ENCODE measurements at places on chromosomes 6 and 20. TPM values are rescaled to one million over a fixed set of nuclear protein-coding genes. Genes with fewer than 3 reads are reported as not detected.

Gene WFDC13
- polyA plus RNA-seq: not detected

Gene BPIFA1
- polyA plus RNA-seq: not detected

Gene PLA2G7
- polyA plus RNA-seq: 0.05 TPM

Gene C6orf58
- polyA plus RNA-seq: not detected

Gene CDSN
- polyA plus RNA-seq: not detected

Gene MAP7
- polyA plus RNA-seq: 0.20 TPM

- no peak for DNase-seq
Observed at GRCh38 chr6:21869085-21869771, 275.7 kb downstream of the SOX4 start.

DNA sequence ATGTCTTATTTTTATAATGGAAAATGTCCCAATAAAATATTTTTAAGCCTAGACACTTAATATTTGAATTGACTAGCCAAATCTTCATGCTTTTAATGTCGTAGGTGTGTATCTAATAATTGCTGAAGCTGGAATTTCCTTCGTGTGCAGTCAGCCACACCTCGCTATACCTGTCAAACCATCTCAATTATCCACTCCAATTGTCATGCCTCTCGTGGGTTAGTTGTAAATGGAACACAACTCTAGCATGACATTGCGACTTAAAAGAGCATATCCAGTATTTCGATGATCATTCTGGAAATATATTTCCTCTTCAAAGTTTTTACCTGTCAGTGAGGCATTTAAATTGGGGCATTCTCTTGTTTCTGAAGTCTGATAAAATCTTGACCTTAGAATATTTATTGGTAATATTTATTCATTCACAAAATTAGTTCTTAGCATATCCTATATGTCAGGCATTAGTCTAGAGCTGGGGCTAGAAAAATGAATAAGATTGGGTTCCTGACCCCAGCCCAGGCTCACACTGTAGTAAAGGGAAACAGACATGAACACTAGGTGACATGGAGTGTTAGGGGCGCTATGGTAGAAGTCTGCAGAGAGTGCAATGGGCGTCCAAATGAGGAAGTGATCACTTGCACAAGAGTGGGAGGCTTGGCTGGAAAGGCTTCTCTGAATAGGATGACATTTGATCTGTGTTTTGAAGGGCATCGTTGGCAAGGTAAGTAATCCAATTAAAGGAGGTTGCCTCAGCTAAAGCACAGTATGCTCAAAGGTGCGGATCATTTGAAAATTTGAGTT is 11.0 kb upstream of the CFAP206 start:
- DNase-seq: no peak

DNA sequence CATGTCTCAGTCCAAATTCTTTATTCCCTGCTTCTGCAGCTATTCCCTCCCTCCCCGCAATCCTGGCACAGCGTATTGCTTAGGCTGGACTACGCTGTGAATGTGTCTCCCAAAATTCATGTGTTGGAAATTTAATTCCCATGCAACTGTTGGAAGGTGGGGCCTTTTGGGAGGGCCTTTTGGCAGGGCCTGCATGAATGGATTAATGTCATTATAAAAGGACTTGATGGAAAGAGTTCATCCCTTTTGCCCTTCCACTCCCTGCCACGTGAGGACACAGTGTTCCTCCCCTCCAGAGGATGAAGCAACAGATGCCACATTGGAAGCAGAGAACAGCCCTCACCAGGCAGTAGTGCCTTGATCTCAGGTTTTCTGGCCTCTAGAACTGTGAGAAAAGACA is 20.4 kb upstream of the NOTCH4 start:
- DNase-seq: peak; percentile 41

GRCh38 chr6:81242624-81243023 is 509.9 kb downstream of the TENT5A start:
- no peak for DNase-seq

- no peak for DNase-seq
Observed at GRCh38 chr6:32553037-32553742, 23.1 kb upstream of the HLA-DRB5 start.

DNA sequence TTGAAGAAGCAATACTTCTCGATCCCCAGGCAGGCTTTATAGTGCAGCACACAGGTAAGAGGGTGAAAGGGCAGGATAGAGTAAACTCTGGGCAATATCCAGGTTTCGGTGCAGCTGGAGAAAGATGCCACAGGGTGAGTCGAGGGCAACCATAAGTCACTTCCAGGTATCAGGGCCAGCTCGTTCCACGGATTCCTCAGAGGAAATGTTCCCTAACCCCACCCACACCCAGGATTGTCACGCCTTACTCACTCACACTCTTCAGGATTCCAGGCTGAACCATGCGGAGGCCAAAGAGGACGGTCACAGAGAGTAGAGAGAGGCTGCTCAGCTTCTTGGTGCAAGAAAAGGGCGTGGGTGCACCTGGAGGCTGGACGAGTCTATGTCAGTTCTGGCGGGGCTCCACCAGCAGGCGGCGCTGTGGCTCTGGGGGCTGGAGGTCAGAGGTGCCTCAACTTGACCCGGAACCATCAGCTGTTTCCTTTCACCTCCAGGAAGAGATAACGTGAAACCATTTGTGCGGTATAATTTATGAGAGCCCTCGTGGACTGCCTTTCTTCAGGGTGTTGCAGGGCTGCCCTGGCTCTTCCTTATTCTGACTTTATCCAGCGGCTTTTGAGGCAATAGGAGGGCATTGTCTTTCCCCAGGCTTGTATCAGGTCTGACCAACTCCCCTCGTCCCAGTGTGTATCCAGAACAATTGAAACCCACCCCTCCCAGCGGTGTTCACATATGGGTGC is 14.5 kb upstream of the WFDC12 start:
- peak; percentile 25 for DNase-seq

GRCh38 chr6:57072108-57072507 is 17.9 kb upstream of the ZNF451 start:
- no peak for DNase-seq

DNA sequence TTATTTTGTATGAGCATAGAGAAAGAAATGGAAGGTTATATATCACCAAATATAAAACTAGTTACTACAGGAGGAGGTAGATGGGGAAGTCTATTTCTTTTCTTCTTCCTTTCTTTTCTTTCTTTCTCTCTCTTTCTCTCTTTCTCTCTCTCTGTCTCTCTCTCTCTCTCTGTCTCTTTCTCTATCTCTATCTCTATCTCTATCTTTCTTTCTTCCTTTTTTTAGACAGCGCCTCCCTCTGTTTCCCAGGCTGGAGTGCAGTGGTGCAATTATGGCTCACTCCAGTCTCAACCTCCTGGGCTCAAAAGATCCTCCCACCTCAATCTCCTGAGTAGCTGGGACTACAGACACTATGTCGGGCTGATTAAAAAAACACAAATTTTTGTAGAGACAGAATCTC is 10.2 kb upstream of the SGK1 start:
- no peak for DNase-seq

DNA sequence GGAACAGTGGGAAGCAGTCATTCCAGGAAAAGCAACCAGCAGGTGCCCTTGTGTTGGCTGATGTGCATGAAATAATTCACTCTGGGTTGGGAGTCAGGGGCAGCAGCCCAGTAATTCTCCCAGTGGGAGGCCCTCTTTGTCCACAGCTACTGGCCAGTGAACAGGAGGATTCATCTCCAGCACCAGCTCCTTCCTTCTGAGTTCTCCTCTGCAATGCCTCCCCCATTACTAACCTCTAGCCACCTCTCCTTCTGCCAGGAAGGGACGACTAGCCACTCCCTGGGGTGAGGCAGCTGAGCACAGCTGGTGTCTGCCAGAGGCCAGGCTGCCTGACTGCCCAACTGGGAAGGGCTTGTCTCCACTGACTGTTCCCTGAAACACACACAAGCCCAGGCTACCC is 12.5 kb upstream of the R3HDML start:
- no peak for DNase-seq

DNA sequence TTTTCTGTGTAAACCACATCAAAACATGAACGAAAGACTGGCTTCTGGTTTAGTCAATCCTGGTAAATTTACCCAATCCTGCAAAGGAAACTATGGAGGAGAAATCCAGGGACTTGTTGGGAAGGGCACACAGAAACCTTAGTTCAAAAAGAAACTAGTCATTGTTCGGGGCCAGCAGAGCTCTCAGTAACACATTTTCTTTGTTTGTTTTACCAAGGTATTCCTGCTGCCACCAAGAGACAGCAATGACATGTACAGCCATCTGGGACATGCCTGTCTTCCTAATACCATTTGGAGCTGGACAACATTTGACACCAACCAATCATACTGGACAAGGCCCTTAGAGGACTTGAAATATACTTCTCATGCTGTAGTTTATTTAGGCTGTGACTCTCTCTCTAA is 8.3 kb downstream of the OARD1 start:
- DNase-seq: no peak

DNA sequence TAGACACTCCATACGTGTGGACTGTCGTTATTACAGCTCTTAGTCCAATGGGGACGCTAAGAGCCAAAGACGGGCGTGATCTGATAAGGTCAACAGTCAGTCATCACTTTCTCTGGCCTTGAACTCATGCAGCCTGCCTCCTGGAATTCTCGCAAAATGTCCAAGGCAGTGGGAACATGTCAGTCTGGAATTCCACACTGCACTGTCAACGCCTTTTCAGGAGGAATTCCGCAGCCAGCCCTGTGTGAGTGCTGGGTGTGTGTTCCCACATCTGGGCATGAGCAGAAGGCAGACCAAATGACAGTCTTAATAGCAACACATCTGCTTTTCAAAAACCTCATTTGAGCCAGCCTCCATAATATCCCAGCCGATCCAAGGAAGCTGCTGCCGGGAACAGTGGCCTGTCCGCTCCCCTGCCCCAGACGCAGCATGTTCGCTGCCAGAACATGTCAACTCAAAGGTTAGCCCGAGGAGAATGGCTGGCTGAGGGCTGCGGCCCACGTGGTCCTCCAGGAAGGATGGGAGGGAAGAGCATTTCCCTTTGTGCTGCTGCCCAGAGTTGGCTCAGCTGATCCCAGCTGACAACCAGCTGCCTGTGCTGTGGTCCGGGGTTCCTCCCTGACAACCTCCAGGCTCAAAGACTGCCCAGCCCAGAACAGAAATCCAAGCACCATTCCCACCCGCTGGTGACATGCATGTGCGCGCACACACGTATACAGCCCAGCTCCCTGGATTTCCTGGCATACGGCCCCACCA is 103.1 kb downstream of the SULF2 start:
- DNase-seq: peak; percentile 60

DNA sequence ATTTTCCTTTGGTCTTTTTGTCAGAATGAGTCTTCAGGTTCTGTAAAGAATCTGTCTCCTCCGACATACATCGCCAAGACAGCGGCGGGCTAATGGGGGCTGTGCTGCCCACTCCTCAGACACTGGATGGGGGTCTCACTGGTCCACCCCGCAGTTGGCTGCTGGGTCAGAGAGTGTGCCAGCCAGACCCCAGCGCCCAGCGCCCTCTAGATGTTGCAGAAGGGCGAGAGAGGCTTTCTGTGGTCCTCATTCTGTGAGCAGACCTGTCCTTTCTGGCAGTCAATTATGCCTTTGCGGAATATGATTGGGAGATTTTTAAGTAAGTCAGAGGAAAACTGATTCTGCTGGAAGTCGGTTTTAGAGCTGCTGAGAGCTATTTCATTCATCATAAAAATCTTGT is 7.8 kb upstream of the CCR6 start:
- no peak for DNase-seq

GRCh38 chr6:10837009-10837621 is 1.2 kb downstream of the MAK start:
- DNase-seq: no peak

GRCh38 chr20:33812908-33813462 is 1.8 kb downstream of the CHMP4B start:
- DNase-seq: no peak

GRCh38 chr6:31729515-31729978 is 448 bp upstream of the DDAH2 start:
- peak; percentile 94 for DNase-seq

DNA sequence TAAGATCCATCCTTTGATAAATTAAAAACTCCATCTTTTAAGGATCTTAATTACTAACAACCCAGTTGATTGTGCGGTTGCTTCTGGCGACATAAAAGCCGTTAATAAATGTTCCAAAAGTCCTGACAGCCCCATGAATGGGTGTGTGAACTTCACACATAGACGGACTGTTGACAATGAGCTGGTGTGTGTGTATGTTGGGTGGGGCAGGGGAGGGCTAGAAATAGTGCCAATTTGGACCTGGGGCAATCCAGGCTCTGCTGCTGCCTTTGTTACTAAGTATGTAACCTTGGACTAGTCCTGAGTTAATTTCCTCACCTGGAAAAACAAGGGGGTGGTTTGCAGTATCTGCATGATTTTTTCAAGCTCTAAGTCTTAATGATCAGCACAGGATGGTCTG is 4.2 kb downstream of the MAS1 start:
- no peak for DNase-seq

DNA sequence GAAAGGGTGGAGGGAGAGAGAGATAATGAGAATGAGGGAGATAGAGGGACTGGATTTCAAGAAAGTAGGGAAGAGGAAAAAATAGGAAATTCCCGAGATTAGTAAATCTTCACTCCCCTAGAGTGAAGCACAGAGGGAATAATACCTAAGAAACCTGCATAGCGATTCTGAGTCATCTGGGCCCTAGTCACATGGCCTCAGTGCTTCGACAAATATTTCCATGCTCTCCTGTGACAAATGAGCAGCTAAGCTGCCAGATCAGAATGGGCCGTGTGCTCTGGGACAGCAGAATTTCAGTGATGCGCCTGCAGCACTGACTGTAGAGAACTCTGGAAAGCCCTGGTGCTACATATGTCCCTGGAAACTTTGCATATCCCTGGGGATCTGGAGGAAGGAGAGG is 48.6 kb upstream of the GRIK2 start:
- DNase-seq: no peak

DNA sequence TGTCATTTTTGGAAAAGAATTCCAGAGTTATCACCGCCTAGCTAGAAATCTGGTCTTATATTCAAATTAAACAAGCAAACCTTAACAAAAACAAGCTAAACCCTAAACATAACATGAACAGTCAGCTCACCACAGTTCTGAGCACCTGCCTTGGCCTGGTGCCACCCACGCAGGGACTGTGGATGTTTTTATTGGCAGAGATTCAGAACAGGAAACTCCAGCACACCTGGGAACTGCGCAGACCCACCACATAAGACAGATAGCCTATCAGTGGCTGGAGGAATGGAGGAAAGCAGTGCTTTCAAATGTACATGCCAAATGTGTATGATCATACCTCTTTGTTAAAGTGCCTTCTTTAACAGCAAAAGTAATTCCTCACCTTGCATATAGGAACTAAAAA is 8.9 kb downstream of the SLC16A10 start:
- no peak for DNase-seq

DNA sequence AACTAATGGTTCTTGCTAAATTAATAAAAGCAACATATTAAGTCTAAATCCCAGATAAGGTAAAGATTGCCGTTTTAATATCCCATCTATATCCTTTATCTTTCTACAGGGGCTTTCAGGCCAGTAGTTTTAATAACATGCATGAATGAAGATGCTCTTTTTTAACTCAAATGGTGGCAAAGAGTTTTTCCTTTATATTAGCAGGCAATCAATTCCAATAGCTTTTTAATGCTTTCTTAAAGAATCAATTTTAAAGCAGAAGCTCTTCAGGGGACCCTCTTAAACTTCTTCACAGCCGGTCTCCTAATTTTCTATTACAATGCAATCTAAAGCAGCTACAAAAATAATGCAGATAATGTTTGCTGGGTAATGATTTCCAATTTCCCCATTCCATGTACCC is 107.8 kb upstream of the HS3ST5 start:
- no peak for DNase-seq

GRCh38 chr20:62305149-62305764 is 2.5 kb downstream of the ADRM1 start:
- no peak for DNase-seq
